ENCODE measurements at places on chromosomes 4 and X. TPM values are rescaled to one million over a fixed set of nuclear protein-coding genes. Genes with fewer than 3 reads are reported as not detected.

RBMXL3 gene
- total RNA-seq, result not detected

CT45A2 gene
- total RNA-seq, result not detected

GAK gene
- total RNA-seq, result 104 TPM

GAB3 gene
- total RNA-seq, result 0.11 TPM

SOD3 gene
- total RNA-seq, result not detected

COL25A1 gene
- 0.08 TPM for total RNA-seq

FRMPD3 gene
- not detected for total RNA-seq

ERVMER34-1 gene
- 4.8 TPM for total RNA-seq

TLR2 gene
- 9.9 TPM for total RNA-seq

NEXMIF gene
- not detected for total RNA-seq

HSFX4 gene
- total RNA-seq, result not detected

ADGRG4 gene
- not detected for total RNA-seq

TEX13B gene
- not detected for total RNA-seq

DCAF4L1 gene
- not detected for total RNA-seq

PDE6B gene
- total RNA-seq, result 3.3 TPM

C4orf51 gene
- total RNA-seq, result not detected

USP26 gene
- total RNA-seq, result not detected

ADH1C gene
- 0.08 TPM for total RNA-seq

RP2 gene
- 11.2 TPM for total RNA-seq

SLC6A14 gene
- 0.04 TPM for total RNA-seq

TMEM31 gene
- total RNA-seq, result not detected

USP51 gene
- total RNA-seq, result 0.38 TPM

CDS1 gene
- 20.6 TPM for total RNA-seq

INPP4B gene
- total RNA-seq, result 25.6 TPM

TCEAL5 gene
- not detected for total RNA-seq

PRPS1 gene
- total RNA-seq, result 17.8 TPM

GPRIN3 gene
- total RNA-seq, result not detected

BEND2 gene
- total RNA-seq, result not detected

ADGRG2 gene
- not detected for total RNA-seq

METTL14 gene
- total RNA-seq, result 34.4 TPM

SLC49A3 gene
- not detected for total RNA-seq

DDIT4L gene
- total RNA-seq, result not detected

SH3RF1 gene
- 11.2 TPM for total RNA-seq

STBD1 gene
- total RNA-seq, result 3.4 TPM

ACTRT1 gene
- total RNA-seq, result not detected
